Renal cortex interstitium (tissue), 15 donors: ENCODE measurements at places on chromosomes 5 and 9. TPM values are rescaled to one million over a fixed set of nuclear protein-coding genes. Genes with fewer than 3 reads are reported as not detected.
A peak's percentile ranks its signal among the peaks of the same experiment; 100 is the strongest.

NIPAL4 gene
- polyA plus RNA-seq, result 0.39 TPM

DNA sequence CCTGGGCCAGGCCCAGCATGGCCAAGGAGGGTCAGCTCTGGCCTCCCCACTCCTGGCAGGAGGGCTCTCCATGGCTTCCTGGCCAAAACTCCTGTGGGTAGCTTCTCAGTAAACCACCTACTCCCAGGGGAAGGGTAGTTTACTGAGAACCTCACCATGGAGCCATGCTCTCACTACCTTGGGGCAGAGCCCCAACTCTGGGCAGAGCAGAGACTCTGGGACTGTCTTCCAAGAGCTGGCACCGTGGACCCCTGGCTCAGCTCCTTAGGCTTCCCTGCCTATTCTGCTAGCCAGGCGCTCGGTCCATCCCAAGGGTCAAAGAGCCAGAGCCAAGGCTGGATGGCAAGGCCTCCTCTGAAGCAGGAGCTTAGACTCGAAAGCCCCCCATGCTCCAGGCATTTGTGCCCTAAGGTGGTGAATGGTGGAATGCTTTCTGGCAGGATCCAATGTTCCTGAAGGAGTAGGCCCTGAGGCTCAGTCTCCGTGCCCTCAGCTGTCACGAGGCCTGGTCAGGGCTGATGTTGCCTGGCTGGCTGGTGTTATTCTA, 19.6 kb downstream of the TCF7 start:
- DNase-seq, result no peak

SPATA31A3 gene
- not detected for polyA plus RNA-seq

EXOSC2 gene
- polyA plus RNA-seq, result 42.8 TPM

DNA sequence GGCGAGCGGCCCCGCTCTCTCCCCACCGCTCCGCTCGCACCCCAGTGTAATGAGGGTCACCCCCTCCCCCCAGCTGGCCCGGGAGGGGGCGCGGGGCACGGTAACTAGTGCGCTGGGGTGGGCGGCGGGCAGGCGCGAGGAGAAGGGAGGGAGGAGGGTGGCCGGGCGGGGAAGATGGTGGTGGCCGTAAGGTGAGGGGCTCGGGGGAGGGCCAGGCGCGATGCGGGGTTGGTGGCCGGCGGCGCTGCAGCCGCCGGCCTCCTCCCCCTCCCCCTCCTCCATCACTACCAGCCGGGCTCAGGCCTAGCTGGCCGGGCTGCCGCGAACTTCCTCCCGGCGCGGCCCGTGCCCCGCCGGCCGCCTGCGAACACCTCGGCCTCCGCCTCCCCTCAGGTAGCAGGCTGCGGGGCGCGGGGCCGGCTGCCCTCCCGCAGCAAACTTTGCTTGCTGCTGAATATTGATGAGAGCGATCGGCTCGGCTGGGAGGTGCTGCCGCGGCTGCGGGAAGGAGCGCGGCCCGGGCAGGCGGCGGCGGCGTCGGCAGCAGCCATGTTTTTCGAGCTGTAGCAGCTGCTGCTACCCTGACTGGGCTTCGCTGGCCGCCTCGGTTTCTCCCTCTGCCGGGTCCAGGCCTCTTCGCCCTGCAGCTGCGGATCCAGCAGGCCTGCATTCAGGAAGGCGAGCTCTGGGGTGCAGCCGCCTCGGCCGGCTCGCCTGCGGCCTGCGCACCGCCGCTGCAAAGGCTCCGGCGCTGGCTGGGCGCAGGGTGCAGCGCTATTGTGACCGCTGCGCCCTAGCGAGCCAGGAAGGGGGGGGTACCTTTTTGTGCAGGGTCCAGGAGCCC, 502 bp downstream of the NSD1 start:
- peak; percentile 61 for DNase-seq

KIF24 gene
- 6.1 TPM for polyA plus RNA-seq

LPAR1 gene
- 29.8 TPM for polyA plus RNA-seq

DNA sequence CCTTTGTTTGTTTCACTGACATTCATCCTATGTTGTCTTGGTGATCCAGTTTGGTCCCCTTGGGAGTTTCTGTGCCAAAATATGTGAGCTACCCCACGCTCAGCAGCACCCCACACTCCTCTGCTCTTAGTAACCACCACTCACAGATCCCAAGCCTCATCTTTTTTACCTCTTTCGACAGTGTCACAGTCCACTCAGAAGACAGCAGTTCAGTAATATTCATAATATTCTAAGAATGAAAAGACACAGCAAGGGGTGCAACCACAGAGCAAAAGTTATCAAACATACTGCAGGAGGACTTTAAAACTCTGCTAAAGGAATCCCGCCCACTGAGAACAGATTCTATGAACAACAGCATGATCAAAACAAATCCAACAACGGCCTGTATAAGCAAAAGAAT, 28.2 kb downstream of the RNF130 start:
- no peak for DNase-seq

TRPM3 gene
- 13.2 TPM for polyA plus RNA-seq

AQP7 gene
- 19.9 TPM for polyA plus RNA-seq

DNA sequence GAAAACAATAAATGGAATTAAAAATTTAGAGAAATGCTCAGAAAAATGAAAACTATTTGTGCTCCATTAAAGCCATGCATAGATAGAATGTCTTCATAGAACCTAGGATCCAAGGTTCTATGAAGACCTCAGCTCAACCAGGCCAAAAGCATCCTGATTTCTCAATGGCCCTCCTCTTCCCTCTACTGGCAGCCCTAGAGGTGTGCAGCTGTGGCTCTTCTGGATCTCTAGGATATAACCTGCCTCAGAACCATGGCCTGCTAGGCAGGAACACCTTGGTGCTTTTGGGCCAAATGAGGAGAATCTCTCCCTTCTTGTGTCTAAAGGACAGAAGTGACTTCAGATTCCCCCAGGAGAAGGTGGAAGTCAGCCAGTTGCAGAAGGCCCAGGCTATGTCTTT, 15.1 kb downstream of the IFNA1 start:
- DNase-seq, result no peak

- DNase-seq, result no peak
These were observed 10.4 kb upstream of the DNAJA1 start for GRCh38 chr9:33014665-33015014.
